Stimulated activated CD8-positive, alpha-beta memory T cell treated with anti-CD3 and anti-CD28 coated beads, Interleukin-15, amount 100 ng/mL, for 4 hours (primary cell): ENCODE measurements at places on chromosomes 11 and 22.

DNA sequence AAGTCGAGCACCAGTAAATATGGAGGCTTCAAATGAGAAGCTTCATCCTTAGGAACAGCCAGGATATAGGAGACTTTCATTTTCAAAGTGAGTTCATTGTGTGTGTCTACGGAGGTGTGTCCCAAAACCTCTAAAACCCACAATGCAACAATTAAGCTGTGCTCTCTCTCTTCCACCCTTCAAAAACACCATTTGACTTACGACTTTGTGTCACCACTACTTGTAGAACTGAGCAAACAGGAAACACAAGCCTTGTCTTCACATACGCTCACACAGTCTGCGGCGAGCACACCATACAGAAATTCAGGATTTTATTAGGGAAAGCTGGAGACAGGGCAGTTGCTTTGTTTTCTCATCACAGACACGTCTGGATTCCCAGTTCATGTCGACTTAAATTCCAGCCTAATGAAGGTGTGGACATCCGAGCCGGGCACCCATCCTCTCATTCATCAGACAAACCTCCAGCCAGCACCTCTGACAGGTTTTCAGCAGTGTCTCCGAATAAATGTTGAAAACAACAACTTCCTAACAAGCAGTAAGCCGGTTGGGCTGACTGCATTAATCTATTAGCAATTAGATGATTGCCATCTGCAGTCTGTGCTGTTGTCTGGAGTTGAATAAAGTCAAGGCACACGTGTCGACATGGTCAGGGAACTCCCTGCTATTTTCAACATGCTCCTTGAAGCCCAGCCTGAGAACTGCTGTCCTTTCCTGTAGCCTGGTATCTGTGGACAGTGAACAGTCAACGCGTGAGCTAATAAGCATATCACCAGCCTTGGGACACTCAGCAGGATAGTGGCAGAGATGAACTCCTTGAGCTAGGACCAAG, 1411.1 kb downstream of the BRD1 start:
- no peak for DNase-seq

DNA sequence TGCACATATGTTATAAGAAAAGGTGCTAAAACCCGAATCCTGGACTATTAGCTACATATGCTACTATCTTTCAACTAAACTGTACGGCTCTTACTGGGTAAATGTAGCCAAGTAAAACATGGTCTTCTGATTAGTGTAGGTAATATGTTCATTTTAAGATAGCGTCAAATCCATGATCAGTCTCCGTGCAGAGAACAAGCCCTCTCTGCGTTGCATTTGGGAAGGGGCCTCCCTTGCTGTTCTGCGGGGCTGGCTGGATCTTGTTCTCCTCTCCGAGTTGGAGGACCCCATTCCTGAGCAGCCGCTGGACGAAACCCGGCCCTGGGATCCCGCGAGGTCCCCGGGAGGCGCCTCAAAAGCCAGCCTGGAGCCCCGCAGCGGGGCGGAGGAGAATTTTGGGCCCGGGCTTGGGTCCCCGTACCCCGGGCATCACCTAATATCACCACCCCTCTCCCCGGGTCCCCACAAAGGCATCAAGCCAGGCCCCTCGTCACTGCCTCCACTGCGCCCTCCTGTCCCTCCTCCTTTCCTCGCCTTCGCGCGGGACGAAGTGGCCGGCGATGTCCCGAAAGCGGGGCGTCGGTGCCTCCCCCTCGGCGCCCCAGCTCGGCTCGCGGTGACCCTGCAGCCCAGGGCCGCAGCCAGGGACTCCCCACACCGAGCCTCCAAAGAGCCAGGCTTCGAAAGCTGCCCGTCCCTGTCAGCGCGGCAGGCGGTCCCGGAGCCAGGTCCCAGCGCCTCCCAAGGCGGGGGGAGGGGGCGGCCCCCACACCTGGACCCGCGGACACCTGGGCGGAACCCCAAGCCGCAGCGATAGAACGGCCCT, 54.5 kb upstream of the FBXO3 start:
- DNase-seq: no peak

- DNase-seq: no peak
Measured at GRCh38 chr11:62726156-62726914, 922 bp downstream of the HNRNPUL2 start.

GRCh38 chr11:30488304-30488998, 97.7 kb downstream of the MPPED2 start:
- DNase-seq: no peak

- DNase-seq: no peak
Measured at GRCh38 chr22:31550871-31551370, 54.6 kb downstream of the SFI1 start.

DNA sequence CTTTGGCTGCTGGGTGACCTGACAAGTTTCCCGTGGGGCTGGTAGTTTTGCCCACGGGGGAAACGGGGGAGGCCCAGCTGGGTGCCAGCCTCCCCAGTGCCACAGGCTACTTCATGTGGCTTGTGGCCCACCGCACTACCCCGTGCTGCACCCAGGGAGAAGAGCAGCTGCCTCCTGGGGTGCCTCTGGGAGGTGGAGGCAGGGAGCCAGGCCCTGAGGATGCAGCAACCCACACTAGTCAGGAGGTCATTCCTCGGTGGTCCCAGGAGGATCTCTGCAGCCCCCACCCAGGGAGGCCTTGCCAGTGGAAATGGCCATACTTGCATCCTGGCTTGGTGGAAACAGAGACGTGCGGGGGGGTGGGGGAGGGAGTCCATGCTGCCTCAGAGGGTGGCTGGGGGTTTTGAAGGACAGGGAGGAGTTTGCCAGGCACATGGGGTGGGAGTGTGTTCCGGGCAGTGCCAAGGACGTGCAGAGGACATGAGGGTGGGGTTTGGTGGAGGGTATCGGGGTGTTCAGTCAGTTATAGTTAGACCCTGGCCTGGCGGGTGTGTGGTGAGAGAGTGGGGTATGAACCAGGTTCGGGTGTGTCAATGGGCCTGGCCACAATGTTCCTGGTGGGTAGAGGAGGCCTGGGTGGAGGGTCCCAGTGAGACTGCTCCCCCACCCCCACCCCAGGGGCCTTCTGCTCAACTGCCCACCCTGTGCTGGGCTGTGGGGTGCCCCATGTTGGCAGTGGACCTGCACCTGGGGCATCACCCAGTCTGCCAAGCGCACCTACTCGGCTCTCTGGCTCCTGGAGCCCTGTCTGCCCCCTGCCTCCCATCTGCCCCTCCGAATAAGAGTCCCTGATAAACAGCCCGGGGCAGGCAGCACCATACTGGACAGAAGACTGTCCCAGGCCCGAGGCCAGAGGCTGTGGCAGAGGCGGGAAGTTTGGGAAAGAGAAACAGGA, 3.8 kb downstream of the PIM3 start:
- no peak for DNase-seq

- no peak for DNase-seq
Measured at GRCh38 chr22:38110008-38110862, at the start of gene BAIAP2L2. TSS of gene BAIAP2L2 (minus strand) at chr22:38110684. CDS start at chr22:38110525, 159 bp downstream.
